Dermis blood vessel endothelial cell (primary cell): ENCODE measurements at places on chromosomes 16 and 17. TPM values are rescaled to one million over a fixed set of nuclear protein-coding genes. Genes with fewer than 3 reads are reported as not detected.

- no peak for DNase-seq
These were observed 66.1 kb downstream of the TANC2 start for GRCh38 chr17:63032142-63032541.

GRCh38 chr17:50339381-50339780 is 6.5 kb upstream of the XYLT2 start:
- no peak for DNase-seq

DNA sequence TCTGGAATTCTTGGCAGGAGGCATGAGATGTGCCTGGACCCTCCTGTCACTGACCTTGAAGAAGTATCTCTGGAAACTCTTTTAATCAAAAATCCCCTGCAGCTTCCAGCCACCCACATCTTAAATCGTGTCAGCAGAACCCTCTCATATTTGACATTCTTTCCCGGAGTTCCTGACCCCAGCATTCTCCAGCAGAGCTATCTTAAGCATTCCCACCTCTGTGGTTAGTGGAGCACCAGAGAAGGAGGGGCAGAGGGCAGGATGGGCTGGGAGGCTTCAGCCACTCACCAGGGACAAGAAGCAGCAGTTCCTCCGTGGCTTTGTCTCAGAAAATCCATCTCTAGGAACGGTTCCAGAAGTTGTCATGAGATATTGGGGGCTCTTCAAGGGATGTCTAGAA is 149.9 kb downstream of the RGS9 start:
- DNase-seq = no peak

DNA sequence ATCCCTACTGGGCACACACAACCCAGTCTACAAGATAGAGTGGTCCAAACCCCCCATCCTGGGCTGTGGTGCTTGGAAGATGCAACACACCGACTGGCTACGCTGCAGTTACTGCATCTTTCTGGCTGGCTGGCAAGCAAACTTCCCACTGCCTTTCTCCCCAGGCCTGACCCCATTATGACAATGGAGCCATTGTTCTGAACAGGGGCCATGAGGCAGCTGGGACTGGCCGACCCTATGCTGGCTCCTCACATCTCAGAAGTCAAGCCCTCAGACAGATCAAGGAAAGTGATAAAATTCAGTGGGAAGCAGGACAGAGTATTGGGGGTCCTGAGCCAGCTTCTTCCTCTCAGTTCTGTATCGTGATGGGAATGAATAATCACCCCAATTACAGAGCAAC is 364.1 kb upstream of the ASIC2 start:
- no peak for DNase-seq

Gene GRIN2A
- not detected in 2 replicates for total RNA-seq

DNA sequence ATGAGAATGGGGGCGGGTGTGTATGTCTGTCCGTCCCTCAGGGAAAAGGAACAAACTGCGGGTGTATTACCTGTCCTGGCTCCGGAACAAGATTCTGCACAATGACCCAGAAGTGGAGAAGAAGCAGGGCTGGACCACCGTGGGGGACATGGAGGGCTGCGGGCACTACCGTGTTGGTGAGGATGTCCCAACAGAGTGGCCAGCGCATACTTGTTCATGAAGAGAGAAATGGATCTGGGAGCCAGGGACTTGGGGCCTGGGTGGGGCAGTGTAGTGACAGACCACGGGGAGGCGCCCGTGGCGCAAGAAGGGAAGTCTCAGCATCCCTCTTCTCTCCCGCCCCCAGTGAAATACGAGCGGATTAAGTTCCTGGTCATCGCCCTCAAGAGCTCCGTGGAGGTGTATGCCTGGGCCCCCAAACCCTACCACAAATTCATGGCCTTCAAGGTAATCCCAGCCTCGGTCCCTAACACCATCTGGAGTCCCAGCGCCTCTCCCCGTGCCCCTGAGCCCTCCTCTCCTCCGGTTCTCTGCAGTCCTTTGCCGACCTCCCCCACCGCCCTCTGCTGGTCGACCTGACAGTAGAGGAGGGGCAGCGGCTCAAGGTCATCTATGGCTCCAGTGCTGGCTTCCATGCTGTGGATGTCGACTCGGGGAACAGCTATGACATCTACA is 3.5 kb upstream of the C17orf107 start:
- no peak for DNase-seq

Gene ESRP2
- 3.6 and 4.1 TPM in 2 replicates for total RNA-seq

Gene CAPN15
- 50.5 and 83.4 TPM in 2 replicates for total RNA-seq

- peak; percentile 81 for DNase-seq
These were observed 111.3 kb upstream of the NOL11 start for GRCh38 chr17:67606471-67606870.

Gene USP31
- total RNA-seq = 37.8 and 43.7 TPM in 2 replicates

DNA sequence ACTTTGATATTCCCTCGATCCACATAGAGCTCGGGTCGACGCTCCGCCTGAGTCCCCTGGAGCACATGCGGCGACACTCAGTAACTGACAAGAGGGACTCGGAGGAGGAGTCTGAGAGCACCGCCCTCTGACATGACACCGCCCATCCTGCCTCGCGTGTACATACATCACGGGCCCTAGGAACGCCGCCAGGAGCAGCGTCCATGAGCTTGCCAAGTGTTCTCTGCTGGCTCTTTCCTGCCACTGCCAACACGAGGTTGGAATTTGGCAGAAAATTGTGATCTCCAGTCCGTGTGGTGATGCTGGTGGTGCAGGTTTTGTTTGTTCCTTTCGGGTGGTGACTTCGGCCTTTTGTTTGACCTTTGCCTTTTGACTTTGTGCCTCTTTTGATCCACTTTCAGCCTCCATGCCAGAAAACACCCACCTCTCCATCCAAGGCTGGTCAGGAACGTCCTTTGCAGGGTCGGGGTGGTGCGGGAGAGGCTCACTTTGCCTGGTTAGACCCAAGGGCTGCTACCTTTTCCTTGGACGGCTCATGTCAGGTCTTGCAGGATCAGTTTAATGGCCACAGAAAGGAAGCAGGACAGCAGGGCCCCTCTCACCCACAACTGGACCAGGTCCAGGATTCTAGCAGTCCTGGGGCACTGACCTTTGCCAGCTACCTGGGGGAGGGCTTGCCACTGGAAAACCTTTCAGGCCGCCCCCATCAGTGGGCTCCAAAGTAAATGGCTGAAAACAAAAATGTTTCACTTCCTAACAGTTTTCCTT is 27.6 kb downstream of the ELAC2 start:
- DNase-seq = no peak

GRCh38 chr17:72351884-72352346 is 231.1 kb downstream of the SOX9 start:
- no peak for DNase-seq

DNA sequence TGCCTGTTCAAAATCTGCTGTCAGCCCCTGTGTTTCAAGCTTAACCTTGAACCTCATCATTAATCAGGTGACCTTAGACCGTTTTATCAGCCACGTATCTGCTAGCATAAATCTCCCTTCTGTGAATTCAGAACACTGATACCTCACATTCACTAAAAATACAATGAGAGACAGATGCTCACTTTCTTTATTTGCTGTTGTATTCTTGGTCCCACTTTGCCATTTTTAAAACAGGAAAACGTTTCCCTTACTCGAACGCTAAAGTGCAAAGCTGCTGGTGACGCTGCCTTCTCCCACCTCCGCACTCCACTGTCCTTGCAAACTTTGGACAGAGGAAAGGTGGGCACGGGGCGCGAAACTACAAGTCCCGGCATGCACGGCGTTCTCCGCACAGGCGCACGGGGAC is 220 bp upstream of the ARHGAP44 start:
- no peak for DNase-seq

- no peak for DNase-seq
These were observed 47.8 kb downstream of the ANKRD11 start for GRCh38 chr16:89442588-89442987.

- no peak for DNase-seq
These were observed 93.8 kb downstream of the PGS1 start for GRCh38 chr17:78472035-78472905.

Gene COA3
- 52.5 and 75.7 TPM in 2 replicates for total RNA-seq

- no peak for DNase-seq
These were observed 205.9 kb downstream of the SLC39A11 start for GRCh38 chr17:72886622-72887021.

GRCh38 chr16:78092758-78093157 is 6.7 kb upstream of the WWOX start:
- no peak for DNase-seq

DNA sequence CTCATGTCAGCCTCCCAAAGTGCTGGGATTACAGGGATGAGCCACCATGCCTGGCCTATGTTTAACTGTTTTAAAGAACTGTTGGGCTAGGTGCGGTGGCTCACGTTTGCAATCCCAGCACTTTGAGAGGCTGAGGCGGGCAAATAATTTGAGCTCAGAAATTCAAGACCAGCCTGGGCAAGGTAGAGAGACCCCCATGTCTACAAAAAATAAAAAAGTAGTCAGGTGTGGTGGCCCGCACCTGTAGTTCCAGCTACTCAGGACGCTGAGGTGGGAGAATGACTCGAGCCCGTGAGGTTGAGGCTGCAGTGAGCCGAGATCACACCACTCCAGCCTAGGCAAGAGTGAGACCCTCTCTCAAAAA is 1.9 kb upstream of the ITGAL start:
- no peak for DNase-seq

DNA sequence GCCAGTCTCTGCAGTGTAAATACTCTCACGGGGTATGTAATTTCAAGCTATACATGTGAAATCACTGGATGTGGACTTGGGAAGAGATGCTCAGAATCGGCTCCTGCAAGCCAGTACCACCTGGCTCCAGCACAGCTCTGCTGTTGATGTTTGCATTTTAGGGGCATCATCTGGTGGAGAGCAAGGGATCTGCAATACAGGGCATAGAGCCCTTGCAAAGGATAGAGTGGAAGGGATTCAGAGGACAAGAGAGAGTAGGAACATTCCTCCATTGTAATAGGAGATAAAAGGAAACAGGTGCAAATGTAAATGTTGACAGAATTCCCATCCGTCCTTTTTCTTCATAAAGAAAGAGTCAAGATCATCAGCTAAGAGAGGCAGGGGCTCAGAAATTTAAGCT is 184.1 kb downstream of the PMP22 start:
- no peak for DNase-seq

Gene SHISA9
- 0.17 and 0.19 TPM in 2 replicates for total RNA-seq

DNA sequence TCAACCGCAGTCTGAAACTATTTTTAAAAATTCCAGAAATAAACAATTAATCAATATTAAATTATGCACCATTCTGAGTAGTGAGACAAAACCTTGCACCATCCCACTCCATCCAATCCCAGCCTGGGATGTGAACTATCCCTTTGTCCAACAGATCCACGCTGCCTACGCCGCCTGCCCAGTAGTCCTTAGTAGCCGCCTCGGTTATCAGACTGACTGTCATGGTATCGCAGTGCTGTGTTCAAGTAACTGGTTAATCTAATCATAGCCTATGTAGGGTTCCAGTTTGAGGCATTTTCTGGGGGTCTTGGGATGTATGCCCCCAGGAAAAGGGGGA is 437.7 kb downstream of the HS3ST3B1 start:
- no peak for DNase-seq

DNA sequence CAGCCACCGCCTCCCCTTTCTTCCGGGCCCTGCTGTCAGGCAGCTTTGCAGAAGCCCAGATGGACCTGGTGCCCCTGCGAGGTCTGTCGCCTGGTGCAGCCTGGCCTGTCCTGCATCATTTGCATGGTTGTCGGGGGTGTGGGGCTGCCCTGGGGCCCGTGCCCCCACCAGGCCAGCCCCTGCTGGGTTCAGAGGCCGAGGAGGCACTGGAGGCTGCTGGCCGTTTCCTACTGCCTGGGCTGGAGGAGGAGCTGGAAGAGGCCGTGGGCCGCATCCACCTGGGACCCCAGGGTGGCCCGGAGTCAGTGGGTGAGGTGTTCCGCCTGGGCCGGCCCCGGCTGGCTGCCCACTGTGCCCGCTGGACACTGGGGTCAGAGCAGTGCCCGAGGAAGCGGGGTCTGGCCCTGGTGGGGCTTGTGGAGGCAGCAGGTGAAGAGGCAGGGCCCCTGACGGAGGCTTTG is 5.5 kb upstream of the TGFB1I1 start:
- DNase-seq = no peak
